IMR-90 (cell line): ENCODE measurements at places on chromosomes 7 and 10. TPM values are rescaled to one million over a fixed set of nuclear protein-coding genes. Genes with fewer than 3 reads are reported as not detected.

GRCh38 chr7:120402801-120403200, 129.8 kb downstream of the KCND2 start:
- peak; percentile 1 for DNase-seq

The LRRD1 gene
- total RNA-seq: under 0.01 TPM in 2 replicates

DNA sequence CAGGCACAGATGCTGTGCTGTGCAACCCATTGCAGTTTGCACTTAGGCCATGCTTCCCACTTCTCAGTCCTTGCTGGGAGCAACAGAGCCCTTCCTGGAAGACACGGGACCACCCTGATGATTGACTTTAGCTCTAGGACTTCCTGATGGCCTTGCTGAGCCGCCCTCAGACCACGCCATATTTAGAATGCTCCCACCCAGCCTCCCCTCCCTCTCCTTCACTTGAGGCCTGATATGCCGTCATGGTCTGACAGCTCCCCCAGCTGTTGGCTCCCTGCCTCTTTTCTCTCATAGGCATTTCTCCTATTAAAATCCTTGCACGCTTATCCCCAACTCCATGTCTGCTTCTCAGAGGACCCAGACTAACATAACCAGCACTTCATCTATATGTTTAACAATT, 29.4 kb upstream of the GATAD1 start:
- DNase-seq: no peak

- no peak for DNase-seq
These were observed 304.1 kb downstream of the PAXIP1 start for GRCh38 chr7:154698726-154699291.

The TMEM229A gene
- not detected in 2 replicates for total RNA-seq

- no peak for DNase-seq
These were observed 148.7 kb downstream of the MYOF start for GRCh38 chr10:93333278-93333978.

GRCh38 chr10:51767103-51767763, 67.8 kb upstream of the CSTF2T start:
- peak; percentile 23 for DNase-seq

- peak; percentile 83 for DNase-seq
These were observed 293.6 kb upstream of the ZMIZ1 start for GRCh38 chr10:78774999-78775711.

DNA sequence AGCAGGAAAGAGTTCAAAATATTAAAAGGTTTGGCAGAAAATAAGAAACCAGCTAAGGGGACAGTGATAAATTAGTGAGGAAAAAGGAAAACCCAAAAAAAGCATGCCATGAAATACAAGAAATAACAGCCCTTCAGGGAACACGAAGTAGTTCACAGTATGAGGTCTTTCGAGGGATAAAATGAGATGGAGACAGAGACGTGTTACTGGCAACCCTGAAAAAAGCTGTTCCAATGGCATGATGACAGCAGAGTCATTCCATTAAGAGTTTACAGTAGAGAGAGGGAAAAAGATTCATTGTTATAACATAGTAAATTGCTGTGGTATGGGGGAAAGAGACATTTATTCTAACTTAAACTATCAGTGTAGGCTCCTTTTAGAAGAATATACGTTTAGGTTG, 391.2 kb downstream of the ANKRD7 start:
- DNase-seq: no peak

GRCh38 chr10:125160856-125161706, 718 bp upstream of the CTBP2 start:
- peak; percentile 85 for DNase-seq

The CCDC172 gene
- not detected in 2 replicates for total RNA-seq
